ENCODE measurements at places on chromosomes 2 and 18. TPM values are rescaled to one million over a fixed set of nuclear protein-coding genes. Genes with fewer than 3 reads are reported as not detected.

The RNU2-63P gene
- polyA plus RNA-seq, result 1.4 TPM

GRCh38 chr2:80330527-80331450, 26.2 kb upstream of the LRRTM1 start:
- DNase-seq, result no peak
- no peaks in the 10 kb centered on the region for H3K4me1 ChIP-seq
- H3K27me3 ChIP-seq, result no peaks in the 10 kb centered on the region
- no peaks in the 10 kb centered on the region for H3K36me3 ChIP-seq
- no peak overlapping the region for H3K27ac ChIP-seq
- H3K4me3 ChIP-seq, result no peak overlapping the region

- H3K4me1 ChIP-seq, result no peaks in the 10 kb centered on the region
- H3K36me3 ChIP-seq, result no peaks in the 10 kb centered on the region
- H3K27me3 ChIP-seq, result no peaks in the 10 kb centered on the region
- no peak for DNase-seq
- H3K4me3 ChIP-seq, result no peak overlapping the region
- no peak overlapping the region for H3K27ac ChIP-seq
Measured at GRCh38 chr2:64489081-64489751, 34.9 kb upstream of the AFTPH start.

The ARHGAP28 gene
- 23.5 TPM for polyA plus RNA-seq

The SLC5A7 gene
- not detected for polyA plus RNA-seq

GRCh38 chr2:9983401-9984216, 32.1 kb downstream of the GRHL1 start:
- H3K27me3 ChIP-seq, result no peaks in the 10 kb centered on the region
- DNase-seq, result no peak
- no peak overlapping the region for H3K4me3 ChIP-seq
- H3K4me1 ChIP-seq, result no peaks in the 10 kb centered on the region
- no peaks in the 10 kb centered on the region for H3K36me3 ChIP-seq

The DYNC1I2 gene
- polyA plus RNA-seq, result 54.3 TPM

GRCh38 chr2:28257182-28257581, 135.5 kb upstream of the FOSL2 start:
- no peak overlapping the region for H3K27ac ChIP-seq
- no peak for DNase-seq
- H3K4me3 ChIP-seq, result no peak overlapping the region
- peaks cover 12% of the 10 kb centered on the region for H3K4me1 ChIP-seq

Data from hepatocyte (in vitro differentiated cells).